ENCODE measurements at places on chromosomes 2 and 18.

GRCh38 chr2:45275242-45275805 is 266.1 kb upstream of the SIX2 start:
- no peak for ATAC-seq

- no peak for ATAC-seq
Observed at GRCh38 chr18:9810994-9811705, 74.6 kb upstream of the TXNDC2 start.

DNA sequence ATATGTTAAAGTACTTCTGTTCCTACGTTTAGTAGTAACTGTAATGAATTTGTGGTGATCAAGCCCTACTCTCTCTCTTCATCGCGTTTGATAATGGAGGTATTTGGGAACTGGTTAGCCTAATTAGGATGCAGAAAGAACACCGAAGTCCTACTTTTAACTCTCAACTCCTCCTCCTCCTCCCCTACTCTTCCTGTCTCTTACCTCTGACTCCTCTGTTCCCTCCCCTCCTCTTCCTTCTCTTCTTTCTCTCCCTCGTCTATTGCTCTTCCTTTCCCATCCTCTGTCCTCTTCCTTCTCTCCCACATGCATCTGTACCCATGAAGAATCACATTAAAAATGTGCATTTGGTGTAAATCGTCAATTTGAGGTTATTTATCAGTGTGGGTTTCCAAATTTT is 57.8 kb downstream of the RMDN2 start:
- ATAC-seq = no peak

DNA sequence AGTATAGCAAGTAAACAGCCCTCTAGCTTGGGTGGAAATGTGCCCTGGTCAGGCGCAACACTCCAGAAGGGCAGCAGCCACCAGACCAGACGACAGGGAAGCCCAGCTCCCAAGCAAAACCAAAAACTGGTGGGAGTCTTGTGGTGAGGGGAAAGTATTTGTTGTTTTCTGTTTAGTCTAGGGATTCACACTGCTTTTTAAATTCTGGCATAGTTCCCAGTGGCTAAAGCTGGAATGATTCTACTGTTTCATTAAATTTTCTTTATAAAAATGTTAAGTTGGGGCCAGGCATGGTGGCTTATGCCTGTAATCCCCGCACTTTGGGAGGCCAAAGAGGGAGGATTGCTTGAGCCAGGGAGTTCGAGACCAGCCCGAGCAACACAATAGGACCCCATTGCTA is 38.5 kb downstream of the MERTK start:
- ATAC-seq = no peak

- no peak for ATAC-seq
Observed at GRCh38 chr2:12302140-12302539, 414.6 kb upstream of the TRIB2 start.

DNA sequence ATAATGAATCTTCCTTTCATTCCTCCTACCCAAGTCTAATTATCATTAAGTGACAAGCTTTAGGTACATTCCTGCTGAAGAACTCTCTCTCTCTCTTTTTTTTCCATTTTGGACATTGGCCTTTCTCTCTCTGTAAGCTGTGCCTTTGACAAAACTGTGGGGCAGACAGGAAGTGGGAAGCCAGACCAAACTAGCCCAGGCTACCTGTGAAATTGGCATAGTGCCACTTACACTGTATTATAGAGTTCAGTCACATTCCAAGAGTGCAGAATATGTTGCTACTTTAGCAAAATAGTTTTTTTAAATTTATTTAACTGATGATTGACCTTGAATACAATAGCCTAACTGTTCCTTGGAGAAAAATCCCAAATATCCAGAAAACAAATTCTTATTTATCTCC is 381.5 kb upstream of the ETAA1 start:
- ATAC-seq = no peak
